ENCODE measurements at places on chromosomes 12 and 14.

DNA sequence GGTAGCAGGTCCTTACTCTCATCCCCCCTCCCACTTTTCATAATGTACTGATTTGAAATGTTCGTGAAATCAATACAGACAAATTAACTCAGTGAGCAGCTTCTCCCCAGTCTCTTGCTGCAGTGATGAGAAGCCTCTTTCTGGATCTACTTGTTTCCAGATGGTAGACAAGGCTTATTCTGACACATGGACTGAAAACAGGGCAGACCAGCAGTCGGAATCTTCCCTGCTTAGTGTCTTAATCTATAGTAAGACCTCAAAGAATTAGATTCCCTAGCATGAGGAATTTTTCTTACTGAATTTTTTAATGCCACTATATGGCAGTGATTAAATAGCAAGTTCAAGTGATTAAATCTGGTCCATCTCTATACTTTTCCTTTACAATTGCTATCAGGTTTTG is 120.1 kb downstream of the RGS6 start:
- no peak for DNase-seq

GRCh38 chr12:92029902-92030586 is 115.6 kb downstream of the BTG1 start:
- no peak for DNase-seq

DNA sequence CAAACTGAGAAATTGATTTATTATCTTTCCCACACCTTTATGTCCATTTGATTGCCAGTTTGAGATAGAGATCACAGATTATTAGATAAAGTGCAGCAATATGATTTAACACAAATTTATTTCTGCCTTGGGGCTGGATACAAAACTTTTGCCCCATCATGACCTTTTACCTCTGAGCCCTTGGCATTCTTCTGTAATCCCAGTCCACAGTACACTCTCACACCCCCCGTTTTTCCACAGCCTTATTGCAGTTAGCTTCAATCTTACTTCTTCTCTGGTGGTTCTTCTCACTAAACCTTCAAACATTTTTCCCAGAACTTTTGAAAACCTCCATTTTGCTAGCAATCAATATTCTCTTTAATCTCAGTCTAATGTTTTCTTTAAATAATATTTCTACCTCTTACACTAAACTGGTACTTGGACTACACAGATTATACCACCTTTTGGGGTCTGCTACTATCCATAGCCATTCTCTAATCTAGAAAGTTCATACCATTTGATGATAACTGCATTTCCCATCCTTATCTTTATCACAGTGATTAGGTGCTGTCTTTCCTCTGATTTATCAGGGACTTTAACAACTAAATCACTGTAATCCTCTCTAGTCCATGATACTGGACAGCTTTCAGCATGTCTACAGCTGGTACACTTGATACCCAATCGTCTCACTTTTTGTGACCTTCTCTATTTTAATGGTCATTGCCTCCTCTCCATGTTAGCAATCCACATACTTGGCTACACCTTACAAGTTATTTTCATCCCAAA is 186.7 kb upstream of the PDE3A start:
- DNase-seq: no peak

- DNase-seq: no peak
These were observed 1513.6 kb upstream of the SEL1L start for GRCh38 chr14:83047059-83047830.

- DNase-seq: peak; percentile 86
These were observed 34.8 kb downstream of the DIO3 start for GRCh38 chr14:101595887-101596721.

DNA sequence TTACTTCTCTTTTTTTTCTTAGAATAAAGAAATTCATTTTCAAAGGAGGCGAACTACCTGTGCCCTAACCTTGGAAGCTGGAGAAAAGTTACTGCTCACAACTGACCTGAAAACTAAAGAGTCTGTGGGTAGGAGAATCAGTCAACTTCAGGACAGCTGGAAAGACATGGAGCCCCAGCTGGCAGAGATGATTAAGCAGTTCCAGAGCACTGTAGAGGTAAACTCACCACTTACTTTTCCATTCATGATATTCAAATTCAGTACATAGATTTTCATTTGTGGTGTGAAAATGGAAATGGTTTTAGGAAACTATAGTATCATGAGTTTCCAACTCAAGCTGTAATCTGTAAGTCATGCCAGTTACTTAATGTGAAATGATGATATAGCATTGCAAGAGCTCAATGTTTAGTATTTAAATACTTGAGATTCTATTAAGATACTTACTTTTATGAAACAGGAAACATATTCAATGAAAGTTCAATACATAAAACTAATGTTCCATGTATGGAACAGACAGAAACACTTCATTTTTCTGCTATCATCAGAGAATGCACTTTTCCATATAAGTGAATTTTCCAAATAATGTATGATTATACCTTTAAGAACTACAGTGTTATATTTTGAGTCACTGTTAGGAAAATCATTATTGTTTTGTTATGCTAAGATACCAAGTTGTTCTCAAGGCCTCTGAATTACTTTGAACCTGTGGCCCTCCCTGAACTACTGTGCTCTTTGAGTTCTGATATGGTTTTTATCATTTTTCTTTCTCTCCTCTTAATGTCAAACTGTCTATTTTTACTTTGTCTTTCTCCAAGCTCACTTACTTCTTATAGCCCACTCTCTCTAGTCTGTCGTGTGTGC is 119.0 kb downstream of the ESR2 start:
- no peak for DNase-seq

GRCh38 chr12:116937640-116938039 is 26.9 kb downstream of the FBXW8 start:
- DNase-seq: no peak

- DNase-seq: peak; percentile 50
These were observed at the start of gene PYGL for GRCh38 chr14:50943943-50944646. PYGL (minus strand) TSS chr14:50944483; CDS start chr14:50944403, 80 bp downstream.

GRCh38 chr12:113933201-113933786 is 32.8 kb downstream of the RBM19 start:
- DNase-seq: no peak

DNA sequence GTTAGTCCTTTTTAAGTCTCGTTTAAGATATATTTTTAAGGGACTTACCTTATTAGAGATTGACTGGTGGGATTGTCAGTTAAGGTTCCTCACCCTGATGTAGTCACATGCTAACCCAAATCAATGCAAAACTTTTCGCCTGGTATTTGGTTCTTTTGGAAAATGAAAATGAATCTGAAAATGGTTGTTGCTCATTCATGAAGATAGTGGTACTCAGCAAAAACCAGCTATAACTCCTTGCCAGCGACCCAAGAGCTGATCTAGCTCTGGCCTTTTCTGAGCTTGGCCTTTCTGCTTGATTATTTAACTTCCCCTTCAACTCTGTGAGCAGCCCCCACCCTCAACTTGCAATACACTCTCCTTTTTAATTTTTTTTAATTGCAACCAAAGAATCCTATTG is 85.0 kb upstream of the GTF2A1 start:
- no peak for DNase-seq

DNA sequence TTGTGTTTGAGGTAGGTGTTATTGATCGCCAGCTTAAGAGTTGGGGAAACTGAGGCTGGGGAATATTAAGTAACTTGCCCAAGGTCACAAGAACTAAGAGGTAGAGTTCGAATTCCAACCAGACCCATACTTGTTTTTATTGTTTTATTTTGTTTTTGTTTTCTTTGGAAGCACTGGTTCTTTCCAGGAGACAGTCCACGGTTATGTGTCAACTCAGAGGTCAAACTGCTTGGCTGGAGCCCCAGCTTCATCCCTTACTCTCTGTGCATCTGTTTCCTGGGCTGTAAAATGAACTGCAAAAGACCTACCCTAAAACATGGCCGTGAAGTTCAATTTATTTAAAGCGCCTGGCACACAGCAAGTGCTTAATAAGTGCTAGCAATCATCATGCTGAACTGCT is 74.4 kb upstream of the MAP1LC3B2 start:
- DNase-seq: no peak

DNA sequence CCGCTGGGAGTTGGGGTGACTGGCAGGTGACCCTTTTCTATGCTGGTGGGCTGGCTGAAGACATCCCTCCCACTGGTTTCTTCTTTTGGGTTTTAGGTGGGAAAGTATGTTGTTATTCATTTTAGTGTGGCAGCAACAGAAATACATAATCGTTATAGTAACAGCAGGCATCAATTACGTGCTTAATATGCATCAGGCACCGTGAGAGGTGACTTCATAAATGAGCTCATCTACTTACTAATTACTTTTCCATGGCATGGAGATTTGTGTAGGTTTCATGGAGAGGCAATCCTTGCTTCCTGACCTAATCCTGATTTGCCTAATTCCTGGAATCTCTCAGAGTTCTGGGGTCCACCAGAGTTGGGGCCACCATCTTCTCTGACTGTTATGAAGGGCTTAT is 13.4 kb upstream of the CELA1 start:
- no peak for DNase-seq

GRCh38 chr12:106722837-106723236 is 51.6 kb upstream of the RIC8B start:
- DNase-seq: no peak

GRCh38 chr14:92039063-92039718 is 668 bp downstream of the TRIP11 start:
- no peak for DNase-seq

DNA sequence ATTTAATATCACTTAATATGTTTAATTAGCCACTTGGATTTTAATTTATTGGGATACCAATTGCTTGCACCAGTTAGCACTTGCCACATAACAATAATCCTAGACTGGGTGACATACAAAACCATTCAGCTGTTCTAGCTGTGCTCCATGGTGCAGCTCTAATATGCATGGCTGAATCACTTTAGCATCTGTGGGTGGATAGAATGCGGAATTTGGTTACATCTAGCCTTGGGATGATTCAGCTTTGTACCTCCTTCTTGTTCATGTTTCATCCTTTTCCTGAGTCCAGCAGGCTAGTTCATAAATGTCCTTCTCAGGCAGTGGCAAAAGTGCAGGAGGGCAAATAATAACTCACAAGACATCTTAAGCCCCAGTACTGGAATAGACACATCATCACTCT is 1263.0 kb downstream of the LRFN5 start:
- DNase-seq: no peak

DNA sequence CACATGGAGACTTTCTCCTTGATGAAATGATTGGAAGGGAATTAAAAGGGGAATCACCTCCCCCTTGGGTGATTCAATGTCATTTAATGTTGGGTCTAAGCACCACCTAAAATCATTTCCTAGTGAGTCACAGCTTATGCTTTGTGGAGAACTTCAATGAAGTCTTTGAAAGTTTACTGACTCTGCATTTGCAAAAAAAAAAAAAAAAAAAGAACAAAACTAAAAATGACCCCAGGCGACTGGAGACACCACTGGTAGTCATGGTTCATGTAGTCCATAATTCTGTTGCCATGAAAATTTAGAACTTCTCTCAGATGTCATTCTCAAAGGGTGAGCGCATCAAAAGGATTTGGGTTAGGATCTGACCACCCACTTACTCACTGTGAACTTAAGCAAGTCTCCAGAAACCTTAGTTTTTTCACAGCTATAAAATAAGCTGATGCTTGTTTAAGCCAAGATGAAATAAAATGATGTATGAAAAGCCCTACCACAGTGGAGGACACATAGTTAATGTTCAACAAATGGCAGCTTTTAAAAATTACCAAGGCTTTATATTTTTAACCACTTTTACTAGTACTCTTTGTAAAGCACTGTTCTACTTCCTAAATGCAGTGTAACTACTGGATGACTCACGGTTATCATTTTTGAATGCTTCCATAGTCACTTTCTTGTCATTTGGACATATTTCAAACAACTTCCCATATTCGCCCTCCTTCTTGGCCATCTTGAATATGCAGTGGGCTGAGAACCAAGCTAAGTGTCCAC is 18.1 kb upstream of the KSR2 start:
- DNase-seq: no peak

GRCh38 chr14:61570549-61571290 is 124.6 kb upstream of the HIF1A start:
- no peak for DNase-seq

Data from OCI-LY7 (cell line).